ENCODE measurements at places on chromosomes 3 and 15. TPM values are rescaled to one million over a fixed set of nuclear protein-coding genes. Genes with fewer than 3 reads are reported as not detected.

FBXW12 gene
- total RNA-seq: not detected

TRPM1 gene
- total RNA-seq: 1.9 TPM

PLA1A gene
- total RNA-seq: 14.8 TPM

PRSS50 gene
- total RNA-seq: not detected

CPA3 gene
- 0.68 TPM for total RNA-seq

RARB gene
- 1.5 TPM for total RNA-seq

CLDN16 gene
- 0.34 TPM for total RNA-seq

DISP2 gene
- 0.17 TPM for total RNA-seq

ASB14 gene
- total RNA-seq: not detected

ELL3 gene
- 2.9 TPM for total RNA-seq

TASOR gene
- 84.9 TPM for total RNA-seq

IQCF5 gene
- not detected for total RNA-seq

ACKR2 gene
- 11.2 TPM for total RNA-seq

P2RY13 gene
- total RNA-seq: not detected

PP2D1 gene
- total RNA-seq: not detected

LOXL1 gene
- total RNA-seq: 0.68 TPM

GHRL gene
- 0.19 TPM for total RNA-seq

FANCD2OS gene
- total RNA-seq: not detected

EOMES gene
- total RNA-seq: not detected

DGKG gene
- total RNA-seq: 0.42 TPM

AP3B2 gene
- total RNA-seq: 0.17 TPM

ZPLD1 gene
- 0.05 TPM for total RNA-seq

TIMP4 gene
- total RNA-seq: 0.34 TPM

PPP1R14D gene
- total RNA-seq: not detected

HYAL1 gene
- 30.6 TPM for total RNA-seq

GOLGA8M gene
- 0.51 TPM for total RNA-seq

PLS1 gene
- 0.85 TPM for total RNA-seq

SERINC4 gene
- not detected for total RNA-seq

MESP2 gene
- total RNA-seq: not detected

C3orf85 gene
- not detected for total RNA-seq

PTPRG gene
- 26.0 TPM for total RNA-seq

CACNA2D3 gene
- total RNA-seq: not detected

VGLL3 gene
- 0.33 TPM for total RNA-seq
